ENCODE measurements at places on chromosomes 16 and 17. TPM values are rescaled to one million over a fixed set of nuclear protein-coding genes. Genes with fewer than 3 reads are reported as not detected.

Gene TBC1D3C
- polyA plus RNA-seq = 5.4 TPM

Gene CCT6B
- polyA plus RNA-seq = 4.7 TPM

Gene BAHCC1
- 20.0 TPM for polyA plus RNA-seq

Gene GAST
- not detected for polyA plus RNA-seq

Gene PLCD3
- polyA plus RNA-seq = 36.0 TPM

Gene NOTUM
- 8.8 TPM for polyA plus RNA-seq
